Brain microvascular endothelial cell (primary cell): ENCODE measurements at places on chromosomes 1 and 21.

- no peak for DNase-seq
Observed at GRCh38 chr1:44422161-44422560, 17.1 kb downstream of the RNF220 start.

GRCh38 chr1:63611231-63611630, 18.0 kb downstream of the PGM1 start:
- DNase-seq: no peak

DNA sequence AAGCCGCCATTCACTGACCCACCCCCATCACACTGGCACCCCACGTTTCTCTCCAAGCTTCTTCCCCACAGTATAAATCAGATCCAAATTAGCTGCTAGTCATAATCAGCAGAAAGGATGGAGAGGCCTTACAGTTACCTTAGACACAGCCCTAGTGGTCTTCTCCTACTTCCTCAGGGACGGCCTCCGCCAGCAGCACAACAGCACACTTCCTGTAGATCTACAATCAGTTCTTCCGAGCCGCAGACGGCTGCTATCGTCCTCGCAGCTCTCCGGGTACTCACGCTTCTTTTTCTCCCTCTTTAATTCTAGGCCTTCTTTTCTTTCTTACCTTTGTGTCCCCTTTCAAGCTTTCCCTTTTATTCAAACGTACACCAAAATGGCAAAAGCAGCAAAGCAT, 313.5 kb downstream of the SMYD3 start:
- DNase-seq: no peak

DNA sequence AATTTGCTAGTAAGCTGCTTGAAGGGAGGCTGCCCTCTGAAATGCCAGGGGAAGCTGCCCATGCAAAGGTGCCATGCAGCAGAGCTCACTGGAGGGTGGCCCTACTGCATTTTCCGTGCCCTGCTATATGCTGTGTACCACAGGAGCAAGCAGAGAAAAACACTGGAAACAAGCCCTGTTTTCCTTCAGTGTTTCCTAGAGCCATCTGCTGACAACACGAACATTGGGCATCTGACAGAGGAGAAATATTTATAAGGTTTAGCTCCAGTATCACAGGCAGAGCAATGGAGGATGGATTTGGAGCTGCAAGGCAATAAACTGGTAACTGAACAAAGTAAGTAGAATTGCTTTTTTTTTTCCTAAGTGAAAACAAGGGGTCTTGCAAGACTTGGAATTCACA, 198.4 kb downstream of the USP25 start:
- no peak for DNase-seq

- DNase-seq: no peak
Observed at GRCh38 chr1:112464501-112464900, 44.3 kb upstream of the WNT2B start.

- no peak for DNase-seq
Observed at GRCh38 chr21:46662367-46662654, 26.8 kb downstream of the PRMT2 start.

DNA sequence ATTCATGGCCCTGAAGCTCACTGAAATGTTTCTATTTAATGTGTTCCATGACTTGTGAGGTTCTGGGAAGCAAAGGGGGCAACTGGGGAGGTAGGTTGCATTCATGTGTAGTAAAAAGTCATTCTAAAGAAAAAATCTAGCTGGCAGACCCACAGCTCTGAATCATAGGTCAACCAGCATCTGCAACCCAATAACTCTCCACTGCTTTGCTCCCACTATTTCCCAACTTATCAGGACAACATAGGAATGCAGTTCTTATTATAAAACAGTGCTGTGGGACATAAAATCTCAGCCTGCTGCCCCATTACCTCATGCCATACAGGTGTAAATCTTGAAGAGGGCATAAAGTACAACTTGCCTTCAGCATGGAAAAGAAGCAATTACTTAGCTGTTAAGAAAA, 576.1 kb upstream of the PTBP2 start:
- DNase-seq: no peak

- DNase-seq: no peak
Observed at GRCh38 chr1:30363031-30363430, 360.4 kb downstream of the MATN1 start.

DNA sequence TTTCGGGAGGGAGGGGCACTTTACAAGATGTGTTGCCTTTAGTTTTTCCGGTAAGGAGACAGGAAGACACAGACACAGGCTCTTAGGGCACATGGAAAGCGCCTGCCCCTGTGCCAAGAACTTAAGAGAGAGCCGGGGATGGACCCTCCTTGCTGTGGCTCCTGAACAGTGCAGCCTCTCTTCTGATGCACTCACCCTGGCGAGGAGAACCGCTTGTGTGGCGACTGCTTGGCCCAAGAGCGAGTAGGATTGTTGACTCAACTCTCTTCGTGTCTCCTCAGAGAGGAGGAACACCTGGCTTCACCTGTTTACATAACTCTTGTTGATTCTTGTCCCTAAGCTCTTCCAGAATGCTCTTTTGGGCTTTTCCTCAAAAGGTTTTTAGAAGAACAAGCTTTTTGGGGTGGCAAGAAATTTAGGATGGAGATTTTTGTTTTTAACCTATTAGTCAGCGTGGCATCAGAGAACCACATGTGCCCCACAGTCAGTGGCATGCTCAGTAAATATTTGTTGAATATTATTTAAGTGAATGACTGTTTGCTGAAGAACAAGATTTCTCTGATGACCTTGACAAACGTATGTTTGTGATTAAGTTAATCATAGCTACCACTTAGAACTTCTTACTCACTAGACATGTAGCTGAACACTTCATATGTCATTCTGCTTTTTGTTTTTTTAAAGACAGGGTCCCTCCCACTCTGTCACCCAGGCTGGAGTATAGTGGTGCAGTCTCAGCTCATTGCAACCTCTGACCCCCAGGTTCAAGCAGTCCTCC, 60.6 kb downstream of the NFIA start:
- DNase-seq: no peak

DNA sequence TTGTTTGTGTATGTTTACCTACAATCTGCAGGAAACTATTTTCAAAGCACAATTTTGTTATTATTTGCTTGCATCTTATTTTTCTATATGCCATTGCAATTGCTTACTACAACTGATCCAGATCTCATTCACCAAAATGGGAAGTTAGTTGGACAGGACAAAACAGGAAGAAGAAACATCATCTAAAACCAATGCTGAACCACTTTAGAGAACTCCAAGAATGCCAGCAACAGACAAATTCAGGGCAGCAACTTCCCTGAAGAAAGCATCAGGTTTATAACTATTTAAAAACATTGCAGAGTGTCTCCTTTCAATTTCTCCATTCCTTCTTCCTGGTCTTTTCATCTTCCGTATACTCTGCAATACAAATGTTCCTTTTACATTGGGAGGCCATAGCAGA, 82.4 kb upstream of the SMYD2 start:
- DNase-seq: no peak

GRCh38 chr1:86695400-86695799, 9.0 kb upstream of the SH3GLB1 start:
- no peak for DNase-seq

DNA sequence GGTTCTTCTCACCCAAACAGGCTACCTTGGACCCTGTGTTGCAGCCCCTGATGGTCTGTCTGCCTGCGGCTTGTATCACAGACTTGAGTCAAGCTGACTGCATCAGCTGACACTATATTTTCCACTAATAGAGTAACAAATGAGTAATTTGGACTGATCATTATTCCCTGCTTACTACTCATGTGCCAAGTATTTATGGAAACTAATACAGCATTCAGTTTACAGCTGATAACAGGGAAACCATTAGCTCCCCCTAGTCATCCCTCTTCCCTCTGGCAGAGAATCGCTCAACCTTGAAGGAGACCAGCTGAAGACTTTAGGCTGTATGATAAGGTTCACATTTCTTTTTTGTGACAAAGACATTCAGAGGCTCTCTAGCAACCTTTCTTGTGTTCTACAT, 116.6 kb upstream of the SYT6 start:
- DNase-seq: no peak

- DNase-seq: no peak
Observed at GRCh38 chr1:234520908-234521817, 42.2 kb upstream of the TARBP1 start.

- DNase-seq: peak; percentile 57
Observed at GRCh38 chr1:16009030-16009460, 5.0 kb downstream of the SRARP start.

DNA sequence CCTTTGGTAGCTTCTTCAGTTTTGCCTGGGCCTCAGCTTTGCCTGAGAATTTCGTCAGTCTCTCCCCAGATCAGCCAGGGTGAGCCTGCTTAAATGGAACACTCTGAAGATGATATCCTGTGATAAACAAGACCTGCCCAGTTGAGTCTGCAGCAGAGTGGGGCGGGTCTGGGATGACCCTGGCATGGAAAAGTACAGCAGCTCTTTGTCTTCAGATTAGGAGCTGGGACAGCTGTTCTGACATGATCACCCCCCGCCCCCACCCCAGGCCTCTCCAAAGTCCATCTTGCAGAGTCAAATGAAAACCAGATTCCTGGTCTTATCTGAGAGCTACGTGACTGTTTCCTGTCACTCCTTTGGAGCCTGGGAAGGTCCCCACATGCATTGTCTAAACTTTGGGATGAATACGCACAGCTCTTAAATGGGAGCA, 2.2 kb upstream of the TMEM51 start:
- DNase-seq: no peak

DNA sequence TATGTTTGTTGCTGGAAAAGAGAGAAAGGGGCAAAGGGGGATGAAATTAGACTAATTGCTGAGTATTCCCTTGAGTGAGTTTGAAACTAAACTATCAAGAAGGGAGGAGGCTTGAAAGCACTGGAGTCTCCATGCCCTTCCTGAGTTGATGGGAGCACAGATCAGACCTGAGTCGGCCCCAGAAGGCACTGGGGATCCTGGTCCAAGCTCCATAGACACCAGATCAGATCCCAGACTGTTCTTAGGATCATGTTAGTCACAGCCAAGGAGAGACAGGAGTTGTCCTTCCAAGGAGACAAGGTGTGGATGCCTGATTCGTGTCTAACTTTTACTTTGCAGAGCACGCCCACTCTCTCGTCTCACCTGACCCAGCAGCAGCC, 152.3 kb downstream of the NR5A2 start:
- DNase-seq: no peak

GRCh38 chr1:53082826-53083455, 20.9 kb downstream of the PODN start:
- DNase-seq: no peak

- DNase-seq: no peak
Observed at GRCh38 chr1:192445241-192445640, 128.4 kb downstream of the RGS21 start.

- DNase-seq: no peak
Observed at GRCh38 chr1:8419172-8419571, 101.3 kb downstream of the SLC45A1 start.

GRCh38 chr1:227223171-227223806, 95.0 kb downstream of the CDC42BPA start:
- no peak for DNase-seq

DNA sequence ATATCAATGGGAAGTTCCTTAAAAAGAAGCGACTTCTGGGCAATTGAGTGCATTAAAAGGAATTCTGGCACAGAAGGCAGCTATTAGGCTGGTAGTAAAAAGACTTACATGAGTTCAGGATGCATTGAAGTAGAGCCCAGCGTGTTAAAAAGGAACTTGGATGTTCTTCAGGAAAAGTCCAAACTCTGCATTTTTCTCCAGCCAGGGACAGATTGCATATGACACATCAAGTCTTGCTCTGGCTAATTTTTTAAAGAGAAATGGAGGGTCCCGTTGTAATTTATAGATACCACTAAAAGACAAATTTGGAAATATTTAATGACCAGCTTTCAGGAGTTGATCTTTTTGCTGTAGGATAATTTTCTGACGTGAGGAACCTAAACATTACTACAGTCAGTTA, 1.2 kb downstream of the TPRG1L start:
- DNase-seq: no peak

- peak; percentile 74 for DNase-seq
Observed at GRCh38 chr1:222928212-222928611, 113.4 kb downstream of the DISP1 start.

DNA sequence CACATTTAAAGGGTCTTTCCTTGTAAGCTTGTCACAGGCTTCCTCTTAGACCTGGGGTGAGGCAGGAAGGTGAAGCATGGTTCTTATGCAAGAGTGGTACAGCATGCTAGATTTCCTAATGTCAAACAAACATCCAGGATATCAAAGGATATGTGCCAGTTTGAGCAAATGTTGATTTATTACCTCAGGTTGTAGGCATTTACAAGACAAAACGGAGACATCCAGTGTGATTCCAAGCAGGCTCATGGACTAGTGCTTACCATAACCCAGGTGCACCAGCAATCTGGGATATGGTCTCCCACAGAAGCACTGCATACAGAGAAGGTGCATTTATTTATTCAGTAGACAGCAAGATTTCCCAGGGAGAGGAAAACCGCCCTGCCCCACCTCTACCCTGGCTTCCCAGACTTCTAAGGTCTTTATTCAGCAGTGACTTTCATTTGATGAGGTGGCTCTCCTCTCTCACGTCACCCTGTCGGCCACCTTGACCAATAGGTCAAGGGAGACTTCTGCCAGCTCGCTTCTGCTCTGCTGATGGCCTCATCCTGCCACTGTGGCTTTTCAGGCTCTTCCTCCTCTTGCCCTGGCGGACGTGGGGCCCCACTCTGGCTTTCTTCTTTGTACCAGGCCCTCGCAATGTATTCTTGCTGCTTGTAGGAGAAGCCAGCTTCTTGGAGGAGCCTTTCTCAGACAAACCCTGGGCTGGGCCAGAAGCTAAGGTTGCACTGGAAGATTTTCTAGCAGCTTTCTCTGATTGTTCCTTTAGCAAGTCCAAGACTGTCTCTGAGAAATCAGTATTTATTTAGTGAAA, 25.6 kb downstream of the HHIPL2 start:
- DNase-seq: no peak

DNA sequence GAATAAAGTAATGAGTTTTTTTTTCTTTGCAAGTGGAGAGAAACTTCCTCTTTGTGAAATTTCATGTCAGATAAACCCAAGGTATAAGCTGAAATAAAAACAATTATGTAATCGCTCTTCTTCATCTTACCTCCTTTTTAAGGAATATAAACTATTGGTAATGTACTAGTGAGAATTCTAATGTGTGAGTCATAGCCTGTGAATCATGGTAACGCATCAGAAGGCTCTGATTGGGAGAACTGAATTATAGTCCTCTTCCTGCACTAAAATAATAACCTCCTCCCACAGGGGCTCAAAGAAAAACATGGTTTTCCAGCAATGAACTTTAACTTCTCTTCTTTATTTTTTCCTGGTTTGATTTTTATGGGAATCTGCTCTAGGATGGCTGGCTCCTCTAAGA, 57.1 kb upstream of the COX20 start:
- DNase-seq: peak; percentile 74

GRCh38 chr1:93638981-93639380, 42.7 kb downstream of the BCAR3 start:
- no peak for DNase-seq

GRCh38 chr1:216794586-216794985, 71.4 kb upstream of the ESRRG start:
- DNase-seq: no peak
